T-cell (primary cell): ENCODE measurements at places on chromosomes 3 and 15.

DNA sequence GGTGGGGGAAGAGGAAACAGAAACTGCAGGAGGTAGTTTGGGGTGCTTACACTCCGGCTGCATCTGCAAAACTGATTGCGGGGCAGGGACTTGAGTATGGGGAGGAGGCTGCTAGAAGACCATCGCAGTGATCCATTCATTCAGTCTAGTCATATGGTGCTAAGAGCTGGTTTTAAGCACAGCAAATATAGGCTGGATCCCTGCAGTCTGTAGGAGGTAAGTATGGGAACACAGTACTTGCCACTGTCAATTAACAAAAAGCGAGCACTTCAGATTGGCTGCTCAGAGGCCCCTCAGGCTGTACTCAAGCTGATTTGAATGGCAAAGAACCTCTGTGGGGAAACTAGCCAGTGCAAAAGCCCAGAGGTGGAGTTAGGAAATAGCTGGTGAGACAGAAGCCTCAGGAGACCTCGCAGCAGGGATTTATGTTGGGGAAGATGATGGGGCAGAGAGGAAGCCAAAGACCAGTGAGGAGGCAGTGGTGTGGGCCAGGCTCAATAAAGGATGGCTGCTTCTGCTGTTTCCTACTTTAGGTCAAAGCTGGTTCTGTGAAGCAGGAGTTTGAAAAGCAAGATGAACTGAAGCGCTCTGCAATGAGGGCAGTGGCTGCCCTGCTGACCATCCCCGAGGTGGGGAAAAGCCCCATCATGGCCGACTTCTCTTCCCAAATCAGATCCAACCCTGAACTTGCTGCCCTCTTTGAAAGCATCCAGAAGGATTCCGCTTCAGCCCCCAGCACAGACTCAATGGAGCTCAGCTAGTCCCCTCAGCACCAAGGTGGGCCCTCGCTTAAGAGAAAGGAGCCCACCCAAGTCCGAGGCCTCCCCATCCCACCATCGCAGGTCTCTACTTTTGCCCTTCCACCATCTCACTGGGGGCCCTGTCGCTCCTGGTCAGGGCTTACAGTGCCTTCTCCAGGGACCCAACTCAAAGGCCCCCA, 7.9 kb downstream of the RPL32 start:
- peaks cover 26% of the 10 kb centered on the region for H3K36me3 ChIP-seq
- DNase-seq, result no peak
- H3K4me1 ChIP-seq, result no peaks in the 10 kb centered on the region
- no peak overlapping the region for H3K27ac ChIP-seq
- H3K4me3 ChIP-seq, result no peak overlapping the region

DNA sequence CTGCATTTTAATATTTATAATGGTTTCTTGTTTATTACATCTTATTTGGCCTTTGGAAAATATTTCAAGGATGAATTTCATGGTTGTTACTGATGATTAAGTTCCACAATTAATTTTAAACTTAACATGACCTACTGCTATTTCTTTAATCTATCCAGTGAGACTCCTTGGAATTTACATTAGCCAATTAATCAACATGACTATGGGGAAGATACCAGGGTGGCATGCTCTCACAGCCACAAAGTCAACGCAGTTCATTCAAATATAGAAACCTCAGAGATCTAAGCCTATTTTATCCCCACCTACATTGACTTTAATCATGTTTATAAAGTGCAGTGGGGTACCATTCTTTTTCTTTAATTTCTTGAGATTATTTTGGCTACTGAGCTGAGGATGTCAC, 43.6 kb upstream of the PDZRN3 start:
- H3K27me3 ChIP-seq, result no peaks in the 10 kb centered on the region
- H3K4me3 ChIP-seq, result no peak overlapping the region
- DNase-seq, result no peak
- H3K4me1 ChIP-seq, result no peaks in the 10 kb centered on the region

GRCh38 chr3:126275620-126275904, 81.6 kb downstream of the KLF15 start:
- no peaks in the 10 kb centered on the region for H3K36me3 ChIP-seq
- DNase-seq, result no peak
- H3K27ac ChIP-seq, result no peak overlapping the region
- H3K27me3 ChIP-seq, result no peaks in the 10 kb centered on the region

DNA sequence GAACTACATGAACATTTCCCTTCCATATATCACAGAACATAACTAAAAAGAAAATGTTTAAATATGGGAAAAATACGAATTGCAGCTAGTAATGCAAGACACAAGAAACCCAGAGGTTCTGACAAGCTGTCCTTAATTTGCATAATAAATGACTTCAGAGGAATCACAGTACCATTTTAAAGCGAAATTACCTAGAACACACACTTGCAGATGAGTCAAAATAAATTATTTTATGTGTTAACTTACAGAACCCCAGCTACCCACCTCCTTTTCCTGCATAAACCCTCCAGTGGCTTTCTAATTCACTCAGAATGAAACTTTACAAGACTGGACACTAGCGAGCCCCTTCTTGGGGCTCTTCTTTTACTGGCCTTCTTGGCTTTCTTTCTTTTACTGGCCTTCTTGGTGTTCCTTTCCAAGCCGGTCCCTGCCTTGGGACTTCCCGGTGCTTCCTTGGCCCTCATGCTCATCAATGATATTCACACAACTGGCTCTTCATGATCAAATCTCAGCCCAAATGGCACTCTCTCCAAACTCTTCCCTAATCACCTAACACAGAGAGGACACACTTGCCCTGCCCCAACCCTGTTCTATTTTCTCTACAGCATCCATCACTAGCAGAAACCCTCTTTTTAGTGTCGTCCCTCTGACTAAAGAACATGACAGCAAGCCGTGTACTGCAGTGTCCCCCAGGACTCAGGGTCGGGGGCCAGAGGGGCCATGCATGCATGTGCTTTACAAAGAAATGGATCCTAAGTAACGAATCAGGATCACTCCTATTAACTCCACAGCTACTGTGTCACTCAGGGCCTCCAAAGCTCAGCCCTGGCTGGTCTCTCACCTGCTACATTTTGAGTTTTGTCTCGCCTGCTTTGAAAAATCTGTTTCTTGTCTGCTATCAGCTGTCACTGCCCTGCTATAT, 4.8 kb downstream of the CHSY1 start:
- H3K27ac ChIP-seq, result no peak overlapping the region
- no peaks in the 10 kb centered on the region for H3K27me3 ChIP-seq
- H3K4me3 ChIP-seq, result no peak overlapping the region
- no peak for DNase-seq
- H3K4me1 ChIP-seq, result peaks cover 32% of the 10 kb centered on the region

DNA sequence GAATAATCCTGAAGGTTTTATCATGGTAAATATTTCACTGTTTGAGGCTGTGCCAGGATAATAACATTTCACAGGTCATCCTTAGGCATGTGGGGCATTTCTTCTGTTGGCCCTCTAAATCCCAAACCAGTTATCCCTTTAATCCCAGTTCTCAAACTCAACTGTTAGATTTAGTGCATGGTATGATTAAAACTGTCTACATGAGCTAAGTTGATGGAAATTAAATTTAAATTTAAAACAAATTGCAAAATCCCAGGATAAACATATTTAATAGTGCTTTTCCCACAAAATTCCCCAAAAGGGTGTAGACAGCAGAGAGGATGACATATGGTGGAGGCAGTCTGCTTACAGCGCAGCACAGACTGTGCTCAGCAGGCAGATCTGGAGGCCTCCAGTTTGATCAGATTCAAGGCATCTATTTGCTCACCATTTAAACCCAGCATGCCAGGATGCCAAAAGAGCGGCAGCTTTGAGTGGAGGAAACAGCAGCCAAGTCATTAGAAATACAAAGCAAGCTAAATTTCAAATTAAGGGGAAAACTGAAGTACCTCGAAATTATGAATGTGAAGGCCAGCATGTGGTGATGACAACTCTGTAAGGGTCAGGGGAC, 325.8 kb downstream of the KCNH8 start:
- no peak overlapping the region for H3K4me3 ChIP-seq
- H3K27me3 ChIP-seq, result no peaks in the 10 kb centered on the region

GRCh38 chr15:93042691-93043378, 46.2 kb downstream of the RGMA start:
- H3K4me3 ChIP-seq, result no peak overlapping the region
- H3K27me3 ChIP-seq, result no peaks in the 10 kb centered on the region
- no peaks in the 10 kb centered on the region for H3K36me3 ChIP-seq
- no peak for DNase-seq

GRCh38 chr15:49328941-49329340, 94.1 kb upstream of the FGF7 start:
- H3K27me3 ChIP-seq, result no peaks in the 10 kb centered on the region
- no peaks in the 10 kb centered on the region for H3K4me1 ChIP-seq
- H3K4me3 ChIP-seq, result no peak overlapping the region
- H3K27ac ChIP-seq, result no peak overlapping the region
- peaks cover 11% of the 10 kb centered on the region for H3K36me3 ChIP-seq

DNA sequence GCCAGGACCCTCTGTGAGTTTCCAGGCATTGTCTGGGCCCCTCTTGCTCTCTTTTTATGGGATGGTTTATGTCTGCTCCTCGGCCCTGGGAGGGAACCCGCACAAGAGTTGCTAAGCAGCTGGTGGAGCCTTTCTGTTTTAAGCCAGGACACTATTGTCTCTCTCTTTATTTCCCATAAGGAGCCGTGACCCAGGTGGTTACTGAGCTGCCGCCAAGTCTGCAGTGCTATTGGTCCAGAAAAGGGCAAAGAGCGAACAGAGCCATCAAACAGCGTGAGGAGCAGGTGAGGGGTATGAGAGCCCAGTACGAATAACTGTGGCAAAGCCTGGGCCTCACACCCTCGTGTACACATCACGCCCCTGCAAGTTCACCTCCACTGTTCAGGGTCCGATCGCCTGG, 280.2 kb downstream of the SHQ1 start:
- no peaks in the 10 kb centered on the region for H3K4me1 ChIP-seq
- H3K27ac ChIP-seq, result no peak overlapping the region
- no peak overlapping the region for H3K4me3 ChIP-seq
- DNase-seq, result no peak

DNA sequence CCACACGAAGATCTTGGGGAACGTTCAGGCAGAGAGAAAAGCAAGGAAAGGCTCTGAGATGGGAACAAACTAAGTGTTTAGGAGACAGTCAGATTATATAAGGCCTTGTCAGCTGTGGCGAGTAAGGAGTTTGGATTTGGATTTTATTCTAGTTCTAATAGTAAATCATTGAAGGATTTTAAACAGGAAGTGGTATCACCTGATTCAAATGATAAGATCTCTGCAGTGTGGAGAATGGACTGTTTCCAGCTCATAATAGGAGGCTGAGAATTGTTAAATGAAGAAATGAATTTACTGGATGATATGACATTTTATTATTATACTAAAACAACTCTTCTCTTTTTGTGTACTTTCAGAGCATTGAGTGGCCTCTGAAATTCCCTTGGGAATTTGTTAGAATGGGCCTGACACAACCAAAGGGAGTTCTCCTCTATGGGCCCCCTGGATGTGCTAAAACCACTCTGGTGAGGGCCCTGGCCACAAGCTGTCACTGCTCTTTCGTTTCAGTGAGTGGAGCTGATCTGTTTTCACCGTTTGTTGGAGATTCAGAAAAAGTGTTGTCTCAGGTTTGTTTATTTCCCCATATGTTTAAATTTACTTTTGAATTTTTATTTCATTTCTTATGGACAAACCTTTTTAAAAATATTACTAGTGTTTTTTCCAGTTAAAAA, 36.0 kb upstream of the GATM start:
- no peaks in the 10 kb centered on the region for H3K27me3 ChIP-seq
- DNase-seq, result no peak
- H3K4me1 ChIP-seq, result peaks cover 8% of the 10 kb centered on the region

DNA sequence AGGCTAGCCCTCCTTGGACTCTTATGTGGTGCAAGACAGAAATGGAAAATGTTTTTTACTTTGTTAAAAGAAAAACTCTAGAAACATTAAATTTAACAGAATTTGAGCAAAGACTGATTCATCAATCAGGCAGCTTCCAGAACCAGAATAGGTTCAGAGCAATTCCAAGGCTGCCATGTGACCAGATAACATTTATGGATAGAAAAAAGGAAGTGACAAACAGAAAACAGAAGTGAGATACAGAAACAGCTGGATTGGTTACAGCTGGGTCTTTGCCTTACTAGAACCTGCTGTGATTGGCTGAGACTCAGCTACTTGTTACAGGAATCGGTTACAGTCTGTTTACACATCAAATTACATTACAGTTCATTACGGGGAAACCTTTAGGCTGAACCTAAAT, 22.5 kb upstream of the OTOL1 start:
- H3K4me1 ChIP-seq, result no peaks in the 10 kb centered on the region
- no peaks in the 10 kb centered on the region for H3K36me3 ChIP-seq
- no peak overlapping the region for H3K4me3 ChIP-seq
- H3K27ac ChIP-seq, result no peak overlapping the region
- DNase-seq, result no peak
